ENCODE measurements at places on chromosomes 1 and 21. TPM values are rescaled to one million over a fixed set of nuclear protein-coding genes. Genes with fewer than 3 reads are reported as not detected.
A peak's percentile ranks its signal among the peaks of the same experiment; 100 is the strongest.

DNA sequence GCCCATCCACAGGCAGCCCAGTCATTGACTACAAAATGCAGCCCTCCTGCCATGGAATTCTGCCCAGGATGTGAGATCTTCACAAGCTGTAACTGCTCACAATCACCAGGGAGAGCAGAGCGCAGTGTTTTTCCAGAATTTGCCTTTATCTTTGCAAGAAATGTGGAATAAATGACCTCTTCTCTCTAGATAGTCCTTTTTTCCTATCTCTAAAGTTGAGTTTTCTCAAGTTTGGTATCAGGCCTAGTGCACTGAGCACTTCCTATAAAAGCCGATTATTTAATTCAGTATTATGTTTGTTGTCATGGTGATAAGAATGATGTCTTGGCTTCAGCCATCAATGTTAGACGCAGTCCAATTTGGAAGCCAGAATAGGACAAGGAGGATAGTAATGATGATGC is 246.9 kb upstream of the IRF2BP2 start:
- DNase-seq, result no peak

- peak; percentile 93 for DNase-seq
Observed at GRCh38 chr1:211735208-211736170, 60.1 kb upstream of the NEK2 start.

GRCh38 chr1:66436378-66437135 is 97.4 kb upstream of the SGIP1 start:
- peak; percentile 41 for DNase-seq

SERPINC1 gene
- total RNA-seq, result not detected

DNA sequence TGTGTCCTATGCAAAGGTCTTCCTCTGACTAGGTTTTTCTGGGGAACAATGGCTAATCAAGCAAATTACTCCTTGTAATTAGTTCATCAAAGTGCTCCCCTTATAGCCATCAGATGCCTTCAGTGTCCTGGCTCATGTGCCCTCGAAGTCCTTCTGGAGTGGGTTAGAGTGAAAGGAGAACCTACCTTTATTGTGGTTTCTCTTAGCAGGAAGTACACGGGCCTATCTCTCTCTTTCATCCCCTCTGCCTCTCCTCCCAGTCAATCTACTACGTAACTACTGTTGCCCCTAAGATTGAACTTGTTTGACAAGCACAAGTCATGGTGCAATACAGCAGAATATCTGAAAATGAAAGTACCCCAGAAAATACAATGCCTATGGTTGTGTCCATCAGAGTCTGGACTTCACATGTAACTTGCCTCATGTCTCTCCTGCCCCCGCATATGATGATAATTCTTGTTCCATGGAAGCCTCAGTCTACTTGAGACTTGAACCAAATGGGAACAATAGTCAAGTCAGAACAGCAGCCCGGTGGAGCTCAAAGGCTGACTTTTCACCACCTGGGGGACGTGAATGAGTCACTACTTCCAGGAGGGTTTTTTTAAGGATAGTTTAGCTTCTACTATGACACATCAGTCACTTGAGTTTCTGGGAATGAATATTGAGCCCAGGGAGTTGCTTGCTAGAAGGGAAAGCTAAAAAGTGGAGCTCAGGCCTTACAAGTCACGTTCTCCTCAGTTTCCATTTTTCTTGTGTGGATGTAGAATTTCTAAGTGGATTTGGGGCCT is 243.6 kb downstream of the TNR start:
- DNase-seq, result no peak

DNA sequence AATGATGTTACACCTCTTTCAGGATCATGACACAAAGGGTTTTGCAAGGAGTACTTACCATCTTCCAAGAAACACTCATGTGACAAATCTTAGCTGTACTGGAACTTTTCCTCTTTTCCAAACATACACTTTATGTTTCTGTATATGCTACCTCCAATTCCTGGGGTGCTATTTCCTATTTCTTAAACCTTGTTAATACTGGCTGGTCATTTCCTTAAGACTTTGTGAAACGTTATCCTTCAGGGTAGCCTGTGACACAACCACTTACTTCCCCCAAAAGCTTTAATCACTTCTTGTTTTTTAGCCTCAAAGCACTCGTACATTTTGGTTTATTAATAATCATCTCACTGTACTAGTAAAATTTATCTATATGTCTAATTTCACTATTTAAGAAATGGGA is 39.4 kb downstream of the OR10Z1 start:
- no peak for DNase-seq

DNA sequence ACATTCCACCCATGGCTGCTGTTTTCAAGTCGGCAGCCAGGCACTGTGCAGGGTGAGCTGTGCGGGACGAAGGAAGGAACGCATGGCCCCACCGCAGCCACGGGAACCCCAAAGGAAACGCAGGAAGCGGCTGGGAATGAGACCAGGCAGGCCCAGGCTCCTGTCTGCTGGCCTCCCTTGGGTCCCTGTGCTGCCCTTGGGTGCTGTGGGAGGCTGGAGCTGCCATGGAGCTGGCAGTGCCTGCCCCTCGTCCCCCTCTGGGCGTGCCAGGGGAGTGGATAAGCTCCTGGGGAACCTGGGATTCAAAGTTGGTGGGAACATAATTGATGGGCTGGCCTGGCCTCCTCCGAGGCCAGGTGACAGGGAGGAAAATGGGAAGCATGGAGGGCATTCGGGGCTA is 5.3 kb upstream of the KRTAP10-4 start:
- no peak for DNase-seq

GRCh38 chr21:32044205-32045180 is 171.7 kb downstream of the HUNK start:
- no peak for DNase-seq

- no peak for DNase-seq
Observed at GRCh38 chr1:234315091-234315541, 58.1 kb upstream of the COA6 start.

DNA sequence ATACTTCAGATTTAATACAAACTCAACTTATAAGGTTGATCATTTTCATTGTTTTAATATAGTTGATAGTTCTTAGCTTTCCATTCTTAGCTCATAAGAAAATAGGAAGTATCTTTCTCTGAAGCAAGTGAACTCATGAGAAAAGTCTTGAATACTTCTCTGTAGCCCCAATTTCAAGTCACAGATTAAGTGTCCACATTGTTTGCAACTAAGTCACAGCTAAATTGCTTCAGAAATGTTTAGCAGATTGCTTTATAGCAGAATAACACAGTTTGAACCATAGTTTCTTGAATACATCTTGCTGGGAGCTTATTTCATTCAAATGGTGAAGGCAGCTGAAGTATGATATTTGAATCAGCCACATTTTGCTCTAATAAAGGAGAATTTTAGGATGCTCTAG is 10.6 kb upstream of the PKN2 start:
- DNase-seq, result no peak

DNA sequence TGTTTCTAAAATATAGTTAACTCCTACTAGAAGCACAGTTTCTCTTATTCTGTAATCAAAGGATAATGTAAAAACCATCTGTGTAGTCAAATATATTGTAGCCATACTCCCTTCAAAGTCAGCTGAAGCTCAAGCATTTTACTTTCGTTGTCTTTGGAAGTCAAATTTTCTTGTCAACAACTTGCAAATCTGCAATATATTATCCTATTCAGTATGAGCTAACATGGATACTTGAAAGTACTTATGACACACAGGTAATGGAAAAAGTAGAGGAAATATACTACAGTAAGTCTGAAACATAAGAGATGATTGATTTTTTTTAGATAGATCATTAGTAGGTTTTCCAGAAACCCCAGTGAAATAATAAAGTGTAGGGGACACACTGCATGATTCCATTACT is 121.5 kb downstream of the COL24A1 start:
- no peak for DNase-seq

FAM151A gene
- total RNA-seq, result not detected

DNA sequence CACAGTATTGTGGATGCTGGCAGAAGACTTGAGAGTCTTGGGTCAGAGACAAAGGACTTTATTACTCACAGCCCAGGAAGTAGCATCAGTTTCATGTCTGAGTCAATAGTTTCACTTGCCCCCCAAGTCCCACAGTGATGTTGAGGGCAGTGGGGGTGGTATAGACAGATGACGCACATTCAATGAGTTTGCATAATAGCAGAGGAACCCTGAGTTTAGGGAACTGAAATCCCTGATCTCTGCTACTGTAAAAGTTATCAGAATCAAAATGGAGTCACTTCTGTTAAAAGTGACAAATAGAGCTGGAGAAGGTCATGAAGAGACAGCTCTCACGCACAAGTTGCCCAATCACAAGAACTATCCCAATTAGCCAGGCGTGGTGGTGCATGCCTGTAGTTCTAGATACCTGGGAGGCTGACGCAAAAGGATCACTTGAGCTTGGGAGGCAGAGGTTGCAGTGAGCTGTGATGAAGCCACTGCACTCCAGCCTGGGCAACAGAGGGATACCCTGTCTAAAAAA is 11.5 kb upstream of the HCRTR1 start:
- no peak for DNase-seq

MSH4 gene
- 0.10 TPM for total RNA-seq

ZNF692 gene
- 34.6 TPM for total RNA-seq

ECM1 gene
- 12.0 TPM for total RNA-seq

DNA sequence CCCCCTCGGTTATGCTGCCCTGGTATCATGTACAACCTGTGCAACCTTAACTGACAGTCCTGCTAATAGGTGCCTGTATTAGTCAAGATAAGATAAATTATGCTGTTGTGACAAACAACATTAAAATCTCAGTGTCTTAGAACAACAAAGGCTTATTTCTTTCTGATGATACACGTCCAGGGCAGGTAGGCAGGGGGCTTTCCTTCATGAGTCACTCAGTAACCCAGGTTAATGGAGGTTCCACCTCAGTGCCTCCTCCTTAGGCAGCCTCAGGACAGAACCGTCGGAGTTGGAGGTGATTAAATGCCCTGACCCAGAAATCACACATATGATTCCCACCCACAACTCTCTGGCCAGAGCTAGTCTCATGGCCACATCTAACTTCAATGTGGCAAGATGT is 94.6 kb upstream of the CASZ1 start:
- no peak for DNase-seq

SELP gene
- not detected for total RNA-seq

DNA sequence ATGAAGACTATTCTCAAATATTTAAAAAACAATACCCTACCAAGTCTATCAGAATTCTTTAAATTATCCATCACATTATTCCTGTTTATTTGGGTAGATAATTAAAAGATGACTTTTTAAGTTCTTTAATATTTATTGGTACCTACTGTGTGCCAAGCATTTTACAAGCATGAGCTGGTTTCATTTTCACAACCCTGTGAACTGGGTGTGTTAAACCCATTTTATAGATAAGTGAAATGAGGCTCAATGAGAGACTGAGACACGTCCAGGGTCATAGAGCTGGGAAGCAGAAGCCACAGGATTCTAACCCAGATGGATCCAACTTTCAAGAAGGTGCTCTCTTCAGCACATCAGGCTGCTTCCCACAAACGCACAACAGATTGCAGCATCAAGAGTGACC is 12.3 kb downstream of the LRRN2 start:
- no peak for DNase-seq

DNA sequence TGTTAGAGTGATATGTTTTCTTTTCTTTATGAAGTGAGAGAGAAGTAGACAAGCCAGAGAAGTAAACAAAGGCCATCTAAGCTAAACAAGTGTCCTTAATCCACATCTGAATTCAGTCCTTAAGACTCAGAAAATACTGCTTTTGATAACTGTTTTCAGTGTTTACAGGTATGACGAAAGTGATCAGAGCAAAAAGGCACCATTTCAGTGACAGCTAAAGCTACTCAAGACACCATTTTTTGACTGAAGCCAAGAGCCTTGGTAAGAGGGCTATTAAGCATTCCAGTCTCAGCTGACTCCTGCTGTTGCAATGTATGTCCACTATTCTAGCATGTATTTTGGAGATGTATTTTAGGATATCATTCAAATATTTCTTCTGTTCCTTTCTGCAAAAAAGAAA is 4.1 kb downstream of the KMO start:
- DNase-seq, result no peak

GRCh38 chr1:44723064-44723463 is 7.9 kb downstream of the RNU5D-1 start:
- DNase-seq, result no peak

- DNase-seq, result no peak
Observed at GRCh38 chr1:26305667-26306289, 658 bp downstream of the UBXN11 start.

- DNase-seq, result no peak
Observed at GRCh38 chr1:26043765-26044164, 2.2 kb downstream of the SLC30A2 start.

- DNase-seq, result no peak
Observed at GRCh38 chr1:219171192-219171935, 2.3 kb upstream of the LYPLAL1 start.

KRTAP10-1 gene
- not detected for total RNA-seq

- DNase-seq, result no peak
Observed at GRCh38 chr21:20647607-20648006, 350.6 kb upstream of the NCAM2 start.

DNA sequence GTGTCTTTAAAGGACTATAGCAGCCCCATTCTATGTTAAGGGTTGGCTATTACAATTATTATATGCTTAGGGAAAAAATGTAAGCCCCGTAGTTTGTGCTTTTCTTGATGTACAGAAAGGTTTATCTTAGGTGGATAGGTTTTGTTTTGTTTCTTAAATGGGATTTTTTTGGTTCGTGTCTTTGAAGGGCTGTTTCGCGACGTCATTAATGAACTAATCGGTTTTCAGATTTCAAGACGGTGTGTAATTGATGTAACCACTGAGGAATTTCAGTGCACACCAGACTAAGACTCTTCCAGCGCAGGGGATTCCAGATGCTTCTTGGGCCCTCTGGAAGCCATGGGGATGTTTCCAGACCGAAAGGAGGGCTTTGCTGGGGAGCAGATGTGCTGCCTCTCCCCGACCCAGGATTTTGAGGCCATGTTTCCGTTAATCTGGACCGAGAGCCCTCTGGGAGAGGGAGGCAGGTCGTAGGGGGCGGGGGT is 4.8 kb upstream of the SIM2 start:
- no peak for DNase-seq

TCP10L gene
- not detected for total RNA-seq

DNA sequence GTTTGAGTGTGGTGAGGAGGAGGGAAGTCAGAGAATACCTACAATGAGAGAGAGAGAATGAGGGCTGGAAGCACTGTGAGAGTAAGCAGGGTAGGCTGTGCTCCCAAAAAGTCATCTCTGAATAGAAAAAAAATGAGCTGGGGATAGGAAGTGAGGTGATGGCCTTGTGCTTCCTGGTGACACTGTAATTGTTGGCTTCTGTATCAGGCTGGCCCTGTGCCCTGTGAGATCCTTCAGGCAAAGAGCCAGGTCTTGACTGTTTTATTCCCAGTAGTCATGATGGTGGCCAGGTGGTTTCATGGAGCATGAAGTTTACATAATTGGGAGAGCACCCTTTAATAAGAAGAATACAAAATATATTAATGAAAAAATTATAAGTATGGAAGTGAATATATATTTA is 20.4 kb upstream of the SPATA6 start:
- no peak for DNase-seq

Data from NCI-H460 (cell line).